ENCODE measurements at places on chromosomes 13 and 19.

DNA sequence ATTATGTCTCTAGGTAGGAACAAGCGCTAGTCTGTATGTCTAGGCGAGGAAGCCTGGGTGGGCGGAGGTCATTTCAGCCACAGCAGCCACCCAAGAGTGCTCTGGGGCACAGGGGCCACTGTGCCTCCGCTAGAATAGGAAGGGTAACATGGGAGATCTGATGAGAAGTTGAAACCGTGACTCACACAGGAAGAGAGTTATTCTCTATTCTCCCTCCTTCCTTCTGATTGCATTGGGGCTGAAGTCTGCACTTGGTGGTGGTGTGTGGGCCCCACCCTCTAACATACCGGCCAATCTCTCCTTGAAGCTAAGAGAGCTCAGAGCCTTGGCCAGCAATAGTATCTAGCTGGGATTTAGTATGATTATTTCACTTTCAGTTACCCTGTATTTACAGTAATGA, 20.3 kb upstream of the GGACT start:
- DNase-seq: peak; percentile 68

DNA sequence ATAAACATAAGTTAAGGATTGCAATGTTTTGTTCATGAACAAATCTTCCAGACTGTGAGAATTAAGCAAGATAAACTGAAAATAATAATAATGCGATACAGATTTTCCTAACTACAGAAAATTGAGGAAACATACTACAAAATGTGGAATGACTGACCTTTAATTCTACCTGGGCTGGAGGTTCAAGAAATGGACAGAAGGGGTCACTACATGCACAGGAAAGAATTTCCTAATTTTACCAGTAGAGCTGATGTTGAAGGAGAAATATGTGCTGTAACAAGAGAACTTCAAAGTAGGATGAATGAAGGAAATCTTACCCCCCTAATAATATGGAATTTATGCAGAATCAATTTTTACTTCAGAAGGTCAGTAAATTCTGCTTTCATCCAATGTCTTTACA, 62.3 kb downstream of the ZNF627 start:
- DNase-seq: no peak

DNA sequence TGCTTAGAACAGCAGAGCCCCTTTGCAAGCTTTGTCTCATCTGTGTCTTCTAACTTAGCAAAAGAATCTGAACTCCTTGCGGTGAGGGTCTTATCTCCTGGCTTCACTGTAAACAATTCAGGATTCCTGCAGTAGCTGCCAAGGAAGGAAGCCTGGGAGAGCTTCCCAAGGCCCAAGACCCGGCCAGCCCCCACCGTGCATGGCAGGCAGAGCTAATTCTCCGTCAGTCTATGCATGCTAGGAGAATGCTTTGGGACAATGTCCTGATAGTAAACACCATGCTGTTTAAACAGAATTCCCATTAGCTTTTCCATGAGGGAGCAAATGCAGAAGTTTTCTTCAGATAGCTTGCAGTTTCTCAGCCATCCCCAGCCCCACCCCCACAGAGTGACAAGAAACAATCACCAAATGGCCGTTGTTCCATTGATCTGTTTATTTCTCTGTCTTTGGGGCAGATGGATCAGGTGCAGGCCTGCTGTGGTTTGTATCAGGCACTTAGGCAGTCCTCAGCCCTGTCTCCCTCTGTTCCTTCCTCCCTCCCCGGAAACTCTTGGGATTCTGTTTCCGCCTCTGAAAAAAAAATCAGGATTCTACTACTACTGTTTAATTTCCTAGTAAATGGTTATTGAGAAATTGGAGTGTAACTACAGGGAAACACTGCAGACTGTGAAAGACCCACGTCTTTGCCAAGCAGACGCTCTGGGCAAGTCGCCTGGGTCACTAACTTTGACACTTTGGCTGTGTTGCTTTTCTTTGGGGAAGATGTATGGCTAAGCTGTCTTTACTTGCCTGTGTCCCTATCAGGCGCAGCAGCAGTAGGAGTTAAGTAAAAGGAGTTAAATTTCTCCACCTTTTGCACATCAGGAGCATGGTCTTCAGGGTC, 40.7 kb upstream of the SPATA13 start:
- DNase-seq: no peak

DNA sequence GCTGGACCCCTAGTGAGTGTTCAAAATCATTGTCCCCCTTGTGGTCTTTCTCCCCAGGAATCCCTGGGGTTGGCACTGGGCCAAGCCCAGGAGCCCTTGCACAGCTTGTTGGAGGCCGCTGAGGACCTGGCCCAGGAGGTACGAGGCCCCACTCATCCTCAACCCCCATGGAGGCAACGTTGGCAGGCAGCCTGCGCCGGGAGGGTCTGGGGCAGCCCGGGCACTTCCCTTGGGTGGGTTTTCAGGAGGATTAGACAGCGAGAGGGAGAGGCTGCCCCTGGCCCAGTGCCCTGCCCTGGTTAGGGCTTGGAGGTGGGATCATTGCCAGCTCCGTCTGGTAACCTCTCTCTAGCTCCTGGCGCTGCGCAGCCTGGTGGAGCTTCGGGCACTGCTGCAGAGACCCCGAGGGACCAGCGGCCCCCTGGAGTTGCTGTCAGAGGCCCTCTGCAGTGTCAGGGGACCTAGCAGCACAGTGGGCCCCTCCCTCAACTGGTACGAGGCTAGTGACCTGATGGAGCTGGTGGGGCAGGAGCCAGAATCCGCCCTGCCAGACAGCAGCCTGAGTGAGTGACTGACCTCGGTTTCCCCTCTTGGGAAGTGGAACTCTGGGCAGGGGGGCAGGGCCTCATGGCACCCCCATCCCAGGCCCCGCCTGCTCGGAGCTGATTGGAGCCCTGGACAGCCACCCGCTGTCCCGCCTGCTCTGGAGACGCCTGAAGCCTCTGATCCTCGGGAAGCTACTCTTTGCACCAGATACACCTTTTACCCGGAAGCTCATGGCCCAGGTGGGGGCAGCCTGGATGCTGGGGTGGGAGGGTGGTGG, 3.0 kb downstream of the ABCA7 start:
- no peak for DNase-seq

GRCh38 chr19:4388337-4389063, 11.8 kb downstream of the SH3GL1 start:
- no peak for DNase-seq

GRCh38 chr19:54682306-54682856, 19.6 kb downstream of the LILRB4 start:
- no peak for DNase-seq

- DNase-seq: no peak
Measured at GRCh38 chr19:11534538-11534937, 4.1 kb upstream of the CNN1 start.

- DNase-seq: no peak
Measured at GRCh38 chr13:108193806-108194205, 21.5 kb downstream of the LIG4 start.

DNA sequence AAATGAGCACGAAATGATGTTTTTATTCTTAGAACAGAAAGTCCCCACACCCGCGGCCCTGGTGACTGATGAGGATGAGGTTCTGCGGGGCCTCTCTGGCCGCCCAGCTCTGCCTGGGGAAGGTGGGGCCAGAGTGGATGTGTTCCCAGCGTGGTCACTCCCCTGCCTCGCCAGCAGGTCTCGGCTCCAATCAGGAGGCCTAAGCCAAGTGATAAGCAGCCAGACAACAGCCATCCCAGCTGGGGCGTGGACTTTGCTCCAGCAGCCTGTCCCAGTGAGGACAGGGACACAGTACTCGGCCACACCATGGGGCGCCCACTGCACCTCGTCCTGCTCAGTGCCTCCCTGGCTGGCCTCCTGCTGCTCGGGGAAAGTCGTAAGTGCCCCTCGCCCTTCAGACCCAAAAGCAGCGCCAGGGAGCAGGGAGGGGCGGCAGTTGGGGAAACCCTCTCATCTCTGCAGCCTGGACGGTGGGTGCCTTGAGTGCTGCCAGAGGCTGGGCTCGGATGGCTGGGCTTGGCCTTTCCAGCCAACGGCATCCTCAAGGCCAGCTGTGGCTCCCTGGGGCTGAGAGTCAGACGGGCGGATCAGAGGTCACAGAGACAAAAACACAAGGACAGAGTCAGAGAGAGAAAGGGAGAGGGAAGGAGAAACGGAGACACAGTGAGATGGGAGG, at the start of gene F10:
TSS of gene F10 (plus strand) at position 250 of the 676 bp plus-strand sequence. CDS start at position 307, 57 bp downstream.
- no peak for DNase-seq

- no peak for DNase-seq
Measured at GRCh38 chr19:23287620-23288019, 37.4 kb upstream of the ZNF724 start.

GRCh38 chr13:94524407-94524806, 44.9 kb upstream of the DCT start:
- DNase-seq: no peak

DNA sequence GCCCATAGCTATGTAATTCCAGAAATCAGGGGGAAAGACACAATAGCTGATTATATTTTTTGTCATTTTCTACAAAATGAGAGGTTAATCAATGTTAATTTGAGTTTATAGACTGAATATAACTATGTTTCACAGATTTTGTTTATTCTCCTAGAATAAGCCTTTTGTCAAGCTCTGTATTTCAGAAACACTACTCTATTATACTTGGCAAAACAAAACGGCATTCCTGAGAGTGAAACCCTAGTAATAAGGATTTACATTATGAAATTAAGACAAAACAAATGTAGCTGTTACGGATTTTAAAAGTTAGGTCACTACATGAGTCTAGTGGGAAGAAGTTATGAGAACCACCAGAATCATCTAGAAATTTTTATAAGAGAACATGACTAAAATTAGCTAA, 334.2 kb downstream of the KLF12 start:
- DNase-seq: no peak

DNA sequence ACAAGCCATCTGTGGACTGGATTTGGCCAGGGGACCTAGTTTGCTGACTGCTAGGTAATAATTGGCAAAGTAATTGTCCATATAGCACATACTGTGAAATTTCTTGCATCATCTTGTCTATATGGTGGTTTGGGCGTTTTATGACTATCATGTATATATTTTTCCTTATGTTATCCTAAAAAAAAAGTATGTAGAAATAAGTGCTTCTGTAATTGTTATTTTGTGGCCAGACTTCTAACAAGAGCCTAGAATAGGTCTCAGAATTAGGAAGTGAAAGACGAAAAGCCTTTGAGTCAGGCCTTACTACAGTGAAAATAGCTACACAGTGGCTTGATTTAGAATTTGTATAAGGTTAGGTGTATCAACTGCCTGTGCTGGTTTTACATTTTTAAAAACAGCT, 4.2 kb downstream of the FNDC3A start:
- DNase-seq: no peak

DNA sequence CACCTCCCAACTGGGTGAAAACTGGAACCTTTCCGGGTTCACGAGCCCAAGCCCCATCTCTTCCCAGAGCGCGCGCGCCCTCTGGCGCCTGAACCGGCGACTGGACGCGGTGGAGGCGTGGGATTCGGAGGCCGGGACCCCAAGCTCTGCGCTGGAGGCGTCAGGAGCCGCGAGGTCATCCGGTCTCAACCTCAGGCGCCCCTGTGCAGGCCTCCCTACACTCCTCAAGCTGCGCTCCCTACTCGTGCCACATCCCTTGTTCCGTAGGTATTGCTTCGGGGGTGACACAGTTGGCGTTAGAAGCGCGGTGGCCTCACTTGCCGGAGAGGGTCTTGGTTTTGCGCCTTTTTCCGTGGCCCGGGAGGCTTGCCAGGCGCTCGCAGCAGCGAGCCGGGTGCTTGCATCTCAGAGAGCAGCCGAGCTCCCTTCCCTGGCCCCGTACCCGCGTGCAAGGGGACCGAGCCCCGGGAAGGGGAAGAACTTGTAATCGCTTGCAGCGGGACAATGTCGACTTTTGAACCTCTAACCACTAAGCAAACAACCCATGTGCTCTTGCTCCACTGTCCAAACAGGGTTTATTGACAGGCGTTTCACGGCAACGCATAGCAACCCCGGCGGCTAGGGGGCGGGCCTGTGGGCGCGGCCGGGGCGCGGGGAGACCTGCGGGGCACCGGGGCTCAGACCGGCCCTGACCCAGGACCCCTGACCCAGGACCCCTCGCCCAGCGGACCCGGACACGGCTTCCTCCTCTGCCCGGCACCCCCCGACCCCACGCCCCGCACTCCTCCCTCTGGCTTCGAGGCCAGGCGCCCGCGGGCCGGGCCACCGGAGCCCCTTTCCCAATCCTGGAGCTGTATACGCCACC, 8.5 kb downstream of the CDX2 start:
- peak; percentile 50 for DNase-seq

DNA sequence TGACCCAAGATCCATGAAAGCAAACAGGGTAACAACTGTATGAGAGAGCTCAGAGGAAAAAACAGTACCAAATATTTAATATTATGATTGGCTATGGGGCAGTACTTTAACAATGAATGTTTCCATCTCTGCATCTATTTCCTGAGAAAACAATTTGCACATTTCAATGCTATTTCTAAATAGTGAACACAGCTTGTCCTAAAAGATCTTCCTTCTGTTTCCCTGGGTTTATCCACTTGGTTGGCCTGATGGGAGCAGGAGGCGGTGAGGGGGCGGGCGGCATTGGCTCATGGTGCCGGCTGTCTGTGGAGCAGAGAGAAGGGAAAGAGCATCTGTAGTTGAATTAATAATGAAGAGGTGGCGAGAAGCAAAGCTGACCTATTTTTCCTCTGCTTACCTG, 291.4 kb downstream of the DCLK1 start:
- DNase-seq: no peak

- DNase-seq: no peak
Measured at GRCh38 chr13:43963726-43964125, 84.0 kb downstream of the LACC1 start.

GRCh38 chr13:35649162-35649561, 172.7 kb upstream of the MAB21L1 start:
- DNase-seq: no peak

GRCh38 chr13:98413796-98414195, 163.1 kb downstream of the STK24 start:
- DNase-seq: no peak
